Sigmoid colon (tissue), 7 donors: ENCODE measurements at places on chromosomes 12 and 14. TPM values are rescaled to one million over a fixed set of nuclear protein-coding genes. Genes with fewer than 3 reads are reported as not detected.

DNA sequence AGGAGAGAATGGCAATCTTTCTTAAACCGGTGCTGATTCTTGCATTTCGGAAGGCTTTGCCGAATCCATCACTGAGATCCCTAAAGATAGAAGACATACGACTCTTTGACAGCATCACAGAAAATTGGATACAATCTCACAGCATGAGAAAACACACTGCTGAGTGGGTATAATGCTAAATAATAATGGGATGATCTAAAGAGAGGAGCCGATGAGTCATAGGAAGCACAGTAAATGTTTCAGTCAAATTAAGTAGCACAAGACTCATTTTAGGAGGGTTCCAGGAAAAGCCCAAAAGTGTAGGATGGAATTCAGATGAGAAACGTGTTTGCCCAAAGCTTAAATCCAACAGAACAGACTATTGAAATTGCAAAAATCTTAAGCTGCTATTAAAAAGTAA lies 81.7 kb downstream of the CPNE8 start:
- DNase-seq: no peak

The TEX52 gene
- total RNA-seq: not detected

The KLHL33 gene
- 0.41 TPM for total RNA-seq

GRCh38 chr12:46958053-46958452 lies 121.4 kb upstream of the PCED1B start:
- no peak for DNase-seq

DNA sequence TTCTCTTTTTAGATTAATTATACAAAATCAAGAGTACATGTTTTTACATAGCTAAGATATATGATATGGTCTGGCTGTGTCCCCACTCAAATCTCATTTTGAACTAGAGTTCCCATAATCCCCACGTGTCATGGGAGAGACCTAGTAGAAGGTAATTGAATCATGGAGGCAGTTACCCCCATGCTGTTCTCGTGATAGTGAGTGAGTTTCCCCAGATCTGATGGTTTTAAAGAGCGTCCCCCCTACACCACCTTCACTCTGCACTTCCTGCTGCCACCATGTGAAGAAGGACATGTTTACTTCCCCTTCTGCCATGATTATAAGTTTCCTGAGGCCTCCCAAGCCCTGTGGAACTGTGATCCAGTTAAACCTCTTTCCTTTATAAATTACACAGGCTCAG lies 21.4 kb upstream of the DRAM1 start:
- DNase-seq: no peak

DNA sequence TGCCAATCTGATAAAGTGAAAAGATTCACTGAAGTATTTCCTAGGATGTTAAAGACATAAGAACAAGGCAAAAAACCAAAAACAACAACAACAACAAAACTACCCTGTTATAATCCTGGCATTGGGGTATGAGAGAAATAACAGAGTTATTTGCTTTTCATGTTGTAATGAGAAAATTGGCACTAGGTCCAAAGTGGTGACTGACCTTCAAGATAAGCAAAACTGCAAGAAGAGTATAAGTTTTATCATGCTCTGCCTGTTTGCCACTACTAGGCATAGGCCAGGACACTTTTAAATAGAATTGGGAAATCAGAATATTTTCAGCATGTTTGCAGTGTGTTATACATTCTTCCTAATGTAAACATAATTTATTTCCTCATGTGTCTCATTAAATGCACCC lies 140.1 kb upstream of the CPM start:
- DNase-seq: no peak

GRCh38 chr14:48723841-48724495 lies 862.2 kb downstream of the RPS29 start:
- no peak for DNase-seq

- DNase-seq: no peak
Measured at GRCh38 chr12:47039756-47040155, 39.7 kb upstream of the PCED1B start.

The KRT6A gene
- not detected for total RNA-seq

DNA sequence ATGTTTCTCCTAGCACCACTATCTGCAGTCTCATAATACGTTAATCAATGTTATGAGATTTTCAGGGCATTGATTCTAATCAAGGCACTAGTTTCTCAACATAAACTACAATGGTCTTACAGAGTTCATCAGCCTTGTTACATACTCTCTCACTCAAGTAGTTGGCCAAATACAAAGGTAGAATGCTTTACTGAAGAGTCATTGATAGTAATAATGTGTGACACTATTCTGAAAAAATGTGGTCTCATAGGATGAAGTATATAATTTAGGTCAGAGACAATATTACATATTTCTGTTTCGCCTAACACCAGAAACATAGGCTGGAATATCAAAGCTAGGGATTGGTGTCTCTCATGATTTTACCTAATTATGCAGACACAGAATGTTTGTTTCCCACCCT lies 35.2 kb upstream of the MDGA2 start:
- no peak for DNase-seq

The KRT71 gene
- not detected for total RNA-seq

The CPNE6 gene
- total RNA-seq: 3.3 TPM

DNA sequence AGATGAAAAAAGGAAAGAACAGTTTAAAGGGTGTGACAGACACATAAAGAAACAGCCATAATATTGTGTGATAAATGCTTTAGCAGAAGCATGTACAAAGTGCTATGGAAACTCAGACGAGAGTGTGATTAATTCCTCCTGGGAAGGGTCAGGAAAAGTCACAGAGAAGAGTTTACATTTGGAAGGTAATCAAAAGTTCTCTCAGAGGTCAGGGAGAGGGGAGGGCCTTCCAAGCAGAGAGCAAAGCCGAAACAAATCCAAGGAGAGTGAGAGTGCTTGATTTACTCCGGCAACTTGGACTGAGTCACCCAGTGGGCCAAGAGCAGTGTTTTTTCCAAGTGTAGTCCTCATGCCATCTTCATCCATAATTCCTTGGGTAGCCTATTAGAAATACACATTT lies 108.3 kb downstream of the IGF1 start:
- DNase-seq: no peak

GRCh38 chr14:68418174-68419118 lies 374.4 kb downstream of the ZFP36L1 start:
- DNase-seq: no peak

The FOXN4 gene
- not detected for total RNA-seq

The DDN gene
- total RNA-seq: 0.14 TPM

The TMEM116 gene
- 10.5 TPM for total RNA-seq

DNA sequence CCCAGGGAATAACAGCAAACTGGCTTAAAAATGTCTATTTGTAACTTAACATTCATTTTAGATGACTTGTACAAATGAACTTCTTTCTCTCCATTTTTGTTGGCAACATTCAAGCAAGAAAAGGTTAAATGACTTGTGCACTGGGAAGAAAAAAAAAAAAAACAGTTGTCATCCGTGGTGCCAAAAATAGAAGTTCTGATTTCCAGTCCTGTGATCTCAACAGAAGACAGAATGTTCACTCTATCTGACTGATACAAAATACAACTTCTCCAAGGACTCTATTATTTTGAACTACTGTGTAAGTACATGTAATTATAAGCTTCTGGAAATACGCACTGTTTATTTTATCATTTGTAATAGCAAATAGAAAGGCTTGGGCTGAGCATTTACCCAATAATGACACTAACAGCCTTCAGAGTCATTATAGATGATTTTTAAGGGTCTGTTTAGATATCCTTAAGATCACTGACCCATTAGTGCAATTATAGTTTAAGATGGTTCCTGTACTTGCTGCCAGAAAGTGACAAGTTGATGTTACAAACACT lies 59.9 kb downstream of the LIN7A start:
- DNase-seq: no peak

The HOXC5 gene
- total RNA-seq: 1.4 TPM

DNA sequence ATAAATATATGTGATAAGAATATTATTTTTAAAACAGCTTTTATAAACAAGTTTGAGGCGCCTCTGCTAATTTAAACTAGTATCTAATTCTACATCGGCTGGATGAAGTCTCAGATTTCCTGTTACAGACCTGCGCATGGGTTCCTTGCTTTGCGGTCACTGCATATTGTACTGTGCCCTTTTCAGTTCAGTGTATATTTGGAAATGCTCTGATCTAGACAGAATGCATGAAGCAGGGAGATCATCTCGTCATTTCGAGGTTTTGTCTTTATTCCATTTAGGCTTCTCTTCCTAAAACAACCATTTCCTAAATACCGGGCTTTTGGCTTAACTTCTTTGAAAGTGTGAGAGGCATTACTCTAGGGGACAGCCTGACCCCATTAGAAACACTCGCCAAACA lies 25.6 kb downstream of the CRACR2A start:
- DNase-seq: no peak

DNA sequence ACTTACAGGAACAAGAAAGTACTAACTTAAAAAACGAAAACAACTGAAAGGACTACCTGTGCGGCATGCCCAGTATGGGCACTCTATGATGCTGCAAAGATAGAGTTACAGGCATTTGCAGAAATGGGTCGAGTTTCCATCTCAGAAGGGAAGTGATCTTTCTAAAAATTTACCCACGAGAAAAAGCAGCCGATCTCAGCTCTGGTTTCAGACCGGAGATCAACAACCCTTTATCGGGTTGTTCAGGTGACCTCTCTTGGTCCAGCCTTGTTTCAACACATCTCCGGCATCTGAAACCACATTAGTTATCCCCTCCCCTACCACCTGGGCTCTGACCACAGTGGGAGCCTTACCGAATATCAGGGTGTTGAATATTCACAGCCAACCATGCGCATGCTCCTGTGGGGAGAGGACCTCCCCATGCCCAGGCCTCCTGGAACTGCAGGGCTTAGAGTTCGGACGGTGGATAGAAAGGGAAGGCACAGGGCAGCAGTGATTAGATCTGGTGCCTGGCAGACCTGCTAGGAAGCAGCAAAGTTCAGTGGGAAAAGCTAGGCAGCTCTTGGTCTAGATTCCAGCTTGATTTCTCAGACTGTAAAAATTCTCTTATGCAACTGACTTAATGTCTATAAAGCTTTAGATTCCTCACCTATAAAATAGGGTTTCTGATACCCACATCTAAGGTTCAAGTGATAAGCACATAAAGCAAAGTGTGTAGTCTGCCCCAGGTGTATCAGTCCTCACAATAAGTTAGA lies 906.0 kb downstream of the VRK1 start:
- DNase-seq: no peak
